Forelimb muscle (tissue), 1 donor: ENCODE measurements at places on chromosomes 1 and 21.

DNA sequence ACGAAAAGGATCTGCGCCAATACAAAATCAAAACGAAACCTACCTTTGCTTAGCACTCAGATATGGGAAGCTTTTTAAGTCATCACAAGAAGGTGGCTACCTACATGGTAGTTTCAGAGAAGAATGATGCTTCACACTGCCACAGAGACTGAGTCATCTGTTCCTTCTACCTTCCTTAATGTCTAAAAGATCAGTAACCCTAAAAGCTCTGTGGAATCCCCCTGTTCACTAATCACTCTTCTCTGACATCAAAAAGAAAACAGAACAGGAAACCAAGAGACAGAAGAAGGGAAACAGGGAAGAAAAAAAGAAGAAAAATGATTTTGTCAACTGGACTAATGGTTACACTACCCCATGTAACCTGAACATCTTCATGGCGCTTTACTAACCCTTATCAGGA is 177.2 kb downstream of the SMYD3 start:
- no peak for DNase-seq

GRCh38 chr1:41743366-41743765 is 175.4 kb downstream of the HIVEP3 start:
- no peak for DNase-seq

DNA sequence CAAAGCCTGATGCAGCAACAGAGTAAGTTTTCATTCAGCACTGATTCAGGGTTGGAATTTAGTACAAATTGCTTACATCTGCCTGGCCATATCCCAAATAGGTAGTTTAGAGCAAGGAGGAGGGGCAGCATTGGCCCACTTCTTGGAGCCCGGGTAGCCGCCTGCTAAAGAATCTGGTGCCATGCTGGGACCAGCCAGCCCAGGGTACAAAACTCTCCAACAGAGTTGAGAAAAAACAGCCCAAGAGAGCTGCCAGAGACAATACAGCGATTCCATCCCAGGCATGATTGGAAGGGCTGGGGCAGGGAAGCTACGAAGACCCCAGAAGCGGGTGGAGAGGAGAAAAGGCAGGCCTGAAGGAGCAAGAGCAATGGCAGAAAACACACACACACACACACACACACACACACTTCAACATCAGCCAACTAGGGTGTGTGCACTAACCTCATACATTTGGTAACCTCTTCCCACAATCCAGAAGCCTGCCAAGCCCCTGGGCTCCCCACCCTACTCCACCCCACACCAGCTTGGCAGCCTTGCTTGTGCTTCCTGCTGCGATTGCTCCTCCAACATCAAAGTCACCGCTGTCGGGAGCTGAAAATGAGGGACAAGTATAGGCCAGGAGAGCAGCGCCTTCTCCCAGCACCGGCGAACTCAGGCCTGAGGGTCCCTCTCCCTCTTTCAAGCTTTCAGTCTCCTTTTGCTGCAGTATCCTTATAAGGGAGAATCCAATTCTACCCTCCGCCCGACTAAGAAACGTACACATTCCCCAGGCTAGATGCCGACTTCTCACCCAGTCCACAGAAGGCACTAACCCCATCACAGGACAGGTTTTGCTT is 1.2 kb downstream of the PIK3C2B start:
- DNase-seq: no peak

DNA sequence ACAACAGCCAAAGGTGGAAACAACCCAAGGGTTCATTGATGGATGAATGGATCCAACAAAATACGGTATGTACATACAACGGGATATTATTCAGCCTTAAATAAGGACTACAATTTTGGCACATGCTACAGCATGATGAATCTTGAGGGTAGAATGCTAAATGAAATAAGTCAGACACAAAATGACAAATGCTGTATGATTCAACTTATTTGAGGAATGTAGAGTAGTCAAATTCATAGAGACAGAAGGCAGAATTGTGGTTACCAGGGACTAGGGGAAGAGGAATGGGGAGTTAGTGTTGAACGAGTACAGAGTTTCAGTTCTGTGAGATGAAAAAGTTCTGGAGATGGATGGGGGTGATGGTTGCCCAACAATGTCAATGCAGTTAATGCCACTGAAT is 118.0 kb upstream of the PAXBP1 start:
- DNase-seq: no peak

GRCh38 chr1:228837817-228838716 is 102.8 kb downstream of the RHOU start:
- DNase-seq: no peak

- no peak for DNase-seq
Observed at GRCh38 chr1:66576645-66577044, 42.7 kb downstream of the SGIP1 start.

GRCh38 chr1:98988904-98989555 is 15.6 kb downstream of the PLPPR5 start:
- DNase-seq: no peak

DNA sequence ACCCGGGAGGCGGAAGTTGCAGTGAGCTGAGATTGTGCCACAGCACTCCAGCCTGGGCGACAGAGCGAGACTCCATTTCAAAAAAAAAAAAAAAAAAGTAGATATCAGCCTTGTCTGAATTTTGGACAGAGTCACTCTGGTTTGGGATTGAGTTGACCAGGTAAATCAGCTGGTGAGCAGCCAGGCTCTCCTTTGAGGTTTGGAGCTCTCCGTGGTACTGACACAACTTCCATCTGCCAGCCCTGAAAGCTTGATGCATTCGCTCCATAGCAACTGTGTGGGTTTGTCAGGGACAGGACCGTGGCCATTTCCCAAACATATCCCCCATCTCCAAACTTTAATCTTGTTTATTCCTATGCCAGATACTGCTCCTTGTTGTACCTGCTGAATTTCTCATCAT is 155.2 kb downstream of the DMRTA2 start:
- no peak for DNase-seq

DNA sequence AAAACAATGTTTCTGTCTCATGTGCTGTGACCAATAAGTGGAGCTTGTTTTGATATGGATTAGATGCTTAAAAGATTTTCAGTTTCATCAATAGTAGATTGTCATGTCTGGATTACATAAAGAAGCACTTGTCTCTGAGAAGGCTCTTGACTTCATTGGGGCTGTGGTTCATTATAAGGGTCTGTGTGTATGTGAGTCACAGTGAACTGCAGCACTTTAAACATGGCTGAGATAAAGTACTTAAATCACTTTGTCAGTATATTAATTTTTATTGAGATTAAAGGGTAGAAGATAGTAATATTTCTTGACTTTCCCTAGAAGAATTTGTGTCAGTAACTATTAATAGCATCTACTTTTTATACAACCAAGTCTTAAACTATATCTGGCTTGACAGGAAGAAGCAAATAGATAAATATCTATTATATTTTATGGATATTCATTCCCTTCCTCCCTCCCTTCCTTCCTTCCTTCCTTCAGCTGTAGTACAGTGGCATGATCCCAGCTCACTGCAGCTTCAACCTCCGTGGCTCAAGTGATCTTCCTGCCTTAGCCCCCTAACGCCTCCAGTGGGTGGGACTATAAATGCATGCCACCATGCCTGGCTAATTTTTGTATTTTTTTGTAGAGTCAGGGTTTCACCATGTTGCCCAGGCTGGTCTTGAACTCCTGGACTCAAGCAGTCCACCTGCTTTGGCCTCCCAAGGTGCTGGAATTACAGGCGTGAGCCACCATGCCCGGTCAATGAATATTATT is 48.8 kb downstream of the ZFYVE9 start:
- no peak for DNase-seq

DNA sequence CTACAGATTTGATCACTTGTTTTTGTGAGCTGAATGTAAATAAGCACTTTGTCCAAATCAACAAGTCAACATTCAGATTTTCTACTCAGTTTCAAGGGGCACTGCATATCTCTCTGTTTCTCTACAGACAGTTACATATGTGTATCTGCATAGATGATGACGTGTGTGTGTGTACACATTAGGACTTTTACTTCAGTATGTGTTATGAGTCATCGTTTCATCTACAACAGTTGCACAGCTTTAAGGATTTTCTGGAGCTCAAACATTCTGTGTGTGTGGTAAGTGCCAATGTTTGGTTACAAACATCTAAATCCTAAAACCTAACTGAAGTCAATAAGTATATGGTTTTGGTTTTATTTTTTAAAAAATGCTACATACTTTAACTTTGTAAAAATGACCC is 494.5 kb upstream of the PBX1 start:
- no peak for DNase-seq

DNA sequence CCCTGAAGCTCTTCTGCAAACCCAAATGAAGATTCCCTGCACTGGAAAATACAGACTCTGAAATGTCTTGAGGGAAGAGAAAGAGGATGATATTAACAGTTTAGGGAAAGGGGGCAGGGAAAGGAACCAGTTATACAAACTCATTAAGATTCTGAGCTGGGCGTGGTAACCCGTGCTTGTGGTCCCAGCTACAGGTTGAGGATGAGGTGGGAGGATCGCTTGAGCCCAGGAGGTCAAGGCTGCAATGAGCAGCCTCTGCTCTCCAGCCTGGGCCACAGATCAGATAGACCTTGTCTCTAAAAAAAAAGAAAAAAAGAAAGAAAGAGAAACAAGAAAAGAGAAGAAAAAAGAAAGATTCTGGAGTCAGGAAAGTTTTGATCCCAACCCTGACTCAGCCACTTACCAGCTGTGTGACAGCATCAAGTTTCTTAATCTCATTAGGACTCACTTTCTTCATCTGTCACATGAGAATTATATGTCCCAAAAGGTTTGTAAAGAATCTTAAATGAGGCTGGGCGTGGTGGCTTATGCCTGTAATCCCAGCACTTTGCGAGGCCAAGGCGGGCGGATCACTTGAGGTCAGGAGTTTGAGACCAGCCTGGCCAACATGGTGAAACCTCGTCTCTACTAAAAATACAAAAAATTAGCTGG is 53.9 kb downstream of the OPTC start:
- DNase-seq: no peak

GRCh38 chr1:9382643-9383491 is 90.2 kb downstream of the SPSB1 start:
- no peak for DNase-seq

DNA sequence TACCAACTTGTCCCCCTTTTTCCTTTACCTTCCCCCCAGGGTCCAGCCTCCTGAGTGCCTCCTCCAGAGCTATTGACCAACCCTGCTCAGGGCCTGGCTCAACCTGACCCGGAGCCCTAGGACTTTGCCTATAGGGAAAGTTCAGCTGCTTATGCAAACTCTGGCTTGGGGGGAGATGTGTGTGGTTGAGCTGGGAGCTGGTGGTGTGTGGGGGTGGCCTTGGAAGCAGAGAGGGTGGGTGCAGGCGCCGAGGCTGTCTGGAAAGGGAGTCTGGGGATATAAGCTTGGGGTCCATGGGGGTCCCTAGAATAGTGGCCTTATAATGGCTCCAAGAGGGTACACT is 14.1 kb downstream of the KCNQ4 start:
- no peak for DNase-seq

GRCh38 chr1:75430526-75430925 is 180.4 kb downstream of the SLC44A5 start:
- DNase-seq: no peak

DNA sequence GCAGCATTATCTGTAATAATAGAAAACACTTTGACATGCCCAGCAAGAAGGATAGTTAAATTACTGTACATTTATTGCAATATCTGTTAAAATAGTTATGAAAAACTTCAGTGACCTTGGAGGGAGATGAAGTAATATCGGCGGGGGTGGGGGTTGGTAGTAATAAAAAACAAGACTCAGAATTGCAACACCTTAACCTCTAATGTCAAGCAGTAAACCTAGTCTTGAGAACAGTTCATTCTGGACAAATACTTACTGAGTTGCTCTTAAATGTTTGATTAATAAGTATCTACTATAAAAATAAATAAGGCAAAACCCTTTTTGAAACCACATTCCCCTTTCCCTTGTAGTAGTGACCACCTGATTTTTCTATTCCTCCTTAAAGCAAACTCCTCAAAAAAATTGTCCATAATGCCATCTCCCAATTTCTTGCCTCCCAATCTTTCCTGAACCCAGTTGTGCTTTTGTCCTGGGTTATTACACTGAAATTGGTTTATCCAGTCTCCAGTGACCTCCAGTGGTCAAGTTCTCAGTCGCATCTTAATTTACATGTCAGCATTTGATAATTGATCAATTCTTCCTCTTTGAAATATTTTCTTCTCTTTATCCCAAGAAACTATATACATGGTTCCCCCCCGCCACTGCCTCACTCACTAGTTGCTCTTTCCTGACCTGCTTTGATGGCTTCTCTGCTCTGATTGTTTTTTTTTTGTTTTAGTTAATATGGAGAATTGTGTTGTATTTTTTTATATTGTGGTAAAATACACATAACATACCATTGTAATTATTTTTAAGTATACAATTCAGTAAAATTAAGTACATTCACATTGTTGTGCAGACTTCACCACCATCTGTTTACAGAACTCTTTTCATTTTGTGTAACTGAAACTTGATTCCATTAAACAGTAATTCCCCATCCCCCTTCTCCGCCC is 36.8 kb downstream of the RAP1A start:
- DNase-seq: peak; percentile 43

DNA sequence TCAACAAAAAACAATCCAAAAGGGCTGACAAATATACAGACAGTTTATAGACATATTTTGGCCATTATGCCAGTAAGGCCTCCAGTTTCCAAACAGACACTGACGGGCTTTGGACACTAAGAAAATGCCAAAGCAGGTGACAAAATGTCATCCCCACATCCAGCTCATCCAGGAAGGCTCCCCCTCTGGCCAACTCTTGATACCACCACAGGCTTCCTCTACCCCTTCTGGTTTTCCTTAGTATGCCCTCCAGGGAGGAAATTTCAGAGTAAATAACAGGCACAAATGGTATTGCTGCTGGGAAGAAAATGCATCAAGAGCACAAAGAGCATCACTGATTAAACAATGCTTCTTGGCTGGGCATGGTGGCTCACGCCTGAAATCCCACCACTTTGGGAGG is 225.3 kb downstream of the VAV3 start:
- DNase-seq: no peak

DNA sequence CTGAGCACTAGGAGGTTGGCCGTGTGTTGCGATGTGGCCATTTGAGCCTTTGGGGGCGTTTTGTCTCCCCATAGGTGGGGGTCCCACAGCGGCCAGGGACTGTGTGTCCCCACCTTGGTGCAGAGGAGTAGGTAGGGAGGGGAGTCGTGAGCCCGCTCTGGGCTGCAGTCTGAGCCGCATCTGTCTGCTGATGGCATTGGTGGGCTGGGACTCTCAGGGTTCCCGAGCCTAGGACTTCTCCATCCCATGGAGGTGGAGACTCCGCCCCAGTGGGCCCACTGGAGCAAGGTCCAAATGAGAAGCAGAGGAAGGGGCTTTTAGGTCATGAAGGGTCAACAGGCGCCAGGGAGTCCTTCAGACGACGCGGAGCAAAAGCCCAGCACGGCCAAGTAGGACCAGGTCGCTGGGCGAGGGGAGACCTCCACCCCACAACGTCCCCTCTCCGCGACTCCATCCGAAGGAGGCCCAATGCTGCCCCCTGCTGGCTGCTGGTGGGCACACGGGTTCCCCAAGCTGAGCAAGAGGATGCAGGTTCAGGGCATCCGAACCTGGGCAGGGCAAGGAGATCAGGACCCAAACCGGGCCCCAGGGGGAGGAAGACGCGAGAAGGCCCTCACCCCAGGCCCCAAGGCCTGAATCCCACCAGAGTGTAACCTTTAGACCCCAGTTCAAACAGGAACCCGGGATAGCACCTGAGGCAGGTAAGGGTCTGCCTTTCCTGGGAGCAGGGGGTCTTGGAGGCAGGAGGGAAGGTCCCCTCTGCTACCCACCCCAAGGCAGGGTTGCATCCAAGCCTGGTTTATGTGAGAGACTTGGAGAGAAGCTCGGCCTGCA is 14.9 kb downstream of the TTC34 start:
- no peak for DNase-seq

- DNase-seq: no peak
Observed at GRCh38 chr1:198496216-198497143, 44.0 kb downstream of the ATP6V1G3 start.

GRCh38 chr1:31135973-31136600 is 70.6 kb upstream of the PUM1 start:
- DNase-seq: no peak
